Left cardiac atrium (tissue), 4 donors: ENCODE measurements at places on chromosomes 7 and 10. TPM values are rescaled to one million over a fixed set of nuclear protein-coding genes. Genes with fewer than 3 reads are reported as not detected.

The BRI3 gene
- 207 TPM for total RNA-seq

The NACAD gene
- total RNA-seq, result 5.5 TPM

The C7orf33 gene
- total RNA-seq, result not detected

The SPOCK2 gene
- total RNA-seq, result 8.1 TPM

The SEMA3D gene
- 1.7 TPM for total RNA-seq

The CCL24 gene
- not detected for total RNA-seq
